Urinary bladder (tissue), 4 donors: ENCODE measurements at places on chromosomes 13 and 19. TPM values are rescaled to one million over a fixed set of nuclear protein-coding genes. Genes with fewer than 3 reads are reported as not detected.

Gene MBD3L4
- total RNA-seq: not detected

GRCh38 chr13:112170823-112171569, 104.0 kb downstream of the SOX1 start:
- DNase-seq: no peak

DNA sequence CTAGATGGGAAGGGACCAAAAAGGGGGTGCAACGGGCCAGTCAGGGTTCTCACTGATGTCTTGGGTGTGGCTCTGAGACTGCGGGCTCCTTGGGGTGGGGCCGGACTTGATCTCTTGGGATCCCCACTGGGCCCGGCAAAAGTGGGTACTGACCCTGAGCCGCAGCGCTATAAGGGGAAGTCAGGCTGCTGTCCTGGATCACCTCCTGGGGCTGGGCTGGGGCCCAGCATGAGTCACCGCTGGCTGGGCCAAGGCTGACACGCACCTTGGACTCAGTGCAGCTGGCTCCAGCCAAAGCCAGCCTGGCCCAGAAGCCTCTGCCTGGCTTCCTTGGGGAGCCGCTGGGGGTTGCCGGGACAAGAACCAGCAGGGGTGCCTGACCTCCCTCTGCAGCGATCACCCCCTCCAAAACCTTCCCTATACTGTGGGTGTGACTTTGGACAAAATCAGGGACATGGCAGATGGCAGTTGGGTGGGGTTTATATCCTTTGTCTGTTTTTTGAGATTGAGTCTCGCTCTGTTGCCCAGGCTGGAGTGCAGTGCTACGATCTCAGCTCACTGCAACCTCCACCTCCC, 617 bp upstream of the IQCN start:
- DNase-seq: no peak

Gene ANKLE1
- total RNA-seq: 0.26 TPM

GRCh38 chr19:7415163-7415856, 66.6 kb downstream of the ARHGEF18 start:
- DNase-seq: no peak

GRCh38 chr13:65585346-65585745, 1644.8 kb downstream of the PCDH9 start:
- DNase-seq: no peak

GRCh38 chr13:74755065-74755464, 620.9 kb upstream of the KLF12 start:
- DNase-seq: no peak

Gene KLK4
- not detected for total RNA-seq

Gene CBY2
- 0.21 TPM for total RNA-seq

Gene C19orf67
- total RNA-seq: not detected
